ENCODE measurements at places on chromosomes 3 and 15. TPM values are rescaled to one million over a fixed set of nuclear protein-coding genes. Genes with fewer than 3 reads are reported as not detected.

GRCh38 chr15:67033012-67033411, 32.4 kb upstream of the SMAD3 start:
- peaks cover 6% of the 10 kb centered on the region for H3K27me3 ChIP-seq
- H3K4me1 ChIP-seq = peaks cover 11% of the 10 kb centered on the region
- DNase-seq = peak; percentile 41
- H3K4me3 ChIP-seq = no peak overlapping the region

The CDCP1 gene
- total RNA-seq = 1.2 TPM

GRCh38 chr3:141648055-141648910, 89.8 kb upstream of the RNF7 start:
- H3K4me3 ChIP-seq = no peak overlapping the region
- no peaks in the 10 kb centered on the region for H3K36me3 ChIP-seq
- no peaks in the 10 kb centered on the region for H3K4me1 ChIP-seq
- no peak overlapping the region for H3K27ac ChIP-seq

GRCh38 chr3:197748597-197749314, 927 bp upstream of the FYTTD1 start:
- H3K27me3 ChIP-seq = no peaks in the 10 kb centered on the region
- peak overlapping the region; percentile 97 for H3K4me3 ChIP-seq
- no peak for DNase-seq

GRCh38 chr3:35602395-35602936, 36.9 kb upstream of the ARPP21 start:
- H3K4me3 ChIP-seq = no peak overlapping the region
- no peak overlapping the region for H3K27ac ChIP-seq
- no peaks in the 10 kb centered on the region for H3K27me3 ChIP-seq

- H3K4me1 ChIP-seq = peaks cover 6% of the 10 kb centered on the region
- H3K4me3 ChIP-seq = no peak overlapping the region
- H3K27me3 ChIP-seq = no peaks in the 10 kb centered on the region
- H3K27ac ChIP-seq = no peak overlapping the region
Observed at GRCh38 chr15:22863356-22863755, 24.9 kb downstream of the NIPA2 start.

- DNase-seq = no peak
- H3K27ac ChIP-seq = no peak overlapping the region
- no peaks in the 10 kb centered on the region for H3K36me3 ChIP-seq
- peaks cover 27% of the 10 kb centered on the region for H3K27me3 ChIP-seq
- H3K4me1 ChIP-seq = no peaks in the 10 kb centered on the region
- no peak overlapping the region for H3K4me3 ChIP-seq
Observed at GRCh38 chr15:96160800-96161199, 169.7 kb upstream of the NR2F2 start.

DNA sequence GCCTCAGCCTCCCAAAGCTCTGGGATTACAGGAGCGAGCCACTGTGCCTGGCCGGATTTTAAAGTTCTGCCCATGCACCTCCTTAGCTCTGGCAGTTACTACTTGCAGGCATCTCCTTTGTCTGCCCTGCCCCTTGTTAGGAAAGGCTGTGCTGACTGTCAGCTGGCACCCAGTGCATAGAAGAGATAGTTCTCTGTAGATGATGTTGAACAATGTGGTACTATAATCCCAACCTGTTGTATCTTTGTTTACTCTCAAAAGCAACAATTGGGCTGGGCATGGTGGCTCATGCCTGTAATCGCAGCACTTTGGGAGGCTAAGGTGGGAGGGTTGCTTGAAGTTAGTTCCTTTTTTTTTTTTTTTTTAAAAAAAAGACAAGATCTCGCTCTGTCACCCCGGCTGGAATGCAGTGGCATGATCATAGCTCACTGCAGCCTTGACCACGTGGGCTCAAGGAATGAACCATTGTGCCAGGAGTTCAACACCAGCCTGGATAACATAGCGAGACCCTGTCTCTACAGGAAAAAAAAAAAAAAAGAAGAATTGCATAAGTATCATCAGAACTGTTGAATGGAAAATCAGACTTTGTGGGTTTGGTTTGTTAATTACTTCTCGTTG, 30.6 kb downstream of the FLNB start:
- H3K36me3 ChIP-seq = no peaks in the 10 kb centered on the region
- no peak overlapping the region for H3K4me3 ChIP-seq
- no peak overlapping the region for H3K27ac ChIP-seq
- H3K27me3 ChIP-seq = peaks cover 6% of the 10 kb centered on the region

- H3K27me3 ChIP-seq = no peaks in the 10 kb centered on the region
- H3K27ac ChIP-seq = no peak overlapping the region
- no peaks in the 10 kb centered on the region for H3K36me3 ChIP-seq
- DNase-seq = no peak
- no peak overlapping the region for H3K4me3 ChIP-seq
Observed at GRCh38 chr3:77256584-77257503, 216.9 kb downstream of the ROBO2 start.

The CCR8 gene
- 1.2 TPM for total RNA-seq

The GPR87 gene
- total RNA-seq = 2.2 TPM

GRCh38 chr15:58203537-58203936, 65.4 kb downstream of the AQP9 start:
- H3K4me1 ChIP-seq = no peaks in the 10 kb centered on the region
- no peak overlapping the region for H3K4me3 ChIP-seq
- no peaks in the 10 kb centered on the region for H3K36me3 ChIP-seq
- DNase-seq = no peak
- peaks cover 28% of the 10 kb centered on the region for H3K27me3 ChIP-seq

DNA sequence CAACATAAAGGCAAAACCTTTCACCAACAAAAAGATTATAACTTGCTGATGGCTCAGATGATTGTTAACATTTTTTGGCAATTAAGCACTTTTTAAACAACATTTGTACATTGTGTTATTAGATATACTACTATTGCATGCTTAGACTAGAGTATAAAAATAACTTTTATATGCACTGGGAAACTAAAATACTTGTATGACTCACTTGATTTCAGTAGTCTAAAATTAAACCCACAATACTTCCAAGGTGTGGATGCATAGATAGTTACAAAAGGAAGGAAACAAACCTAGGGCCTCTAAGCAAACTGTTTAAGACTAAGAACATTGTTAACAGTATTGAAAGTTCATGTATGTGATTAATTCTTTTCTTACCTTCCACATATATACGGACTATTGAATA, 1521.5 kb downstream of the OTOL1 start:
- no peak for DNase-seq
- H3K4me3 ChIP-seq = no peak overlapping the region
- H3K36me3 ChIP-seq = no peaks in the 10 kb centered on the region
- no peaks in the 10 kb centered on the region for H3K4me1 ChIP-seq
- no peak overlapping the region for H3K27ac ChIP-seq
- no peaks in the 10 kb centered on the region for H3K27me3 ChIP-seq

DNA sequence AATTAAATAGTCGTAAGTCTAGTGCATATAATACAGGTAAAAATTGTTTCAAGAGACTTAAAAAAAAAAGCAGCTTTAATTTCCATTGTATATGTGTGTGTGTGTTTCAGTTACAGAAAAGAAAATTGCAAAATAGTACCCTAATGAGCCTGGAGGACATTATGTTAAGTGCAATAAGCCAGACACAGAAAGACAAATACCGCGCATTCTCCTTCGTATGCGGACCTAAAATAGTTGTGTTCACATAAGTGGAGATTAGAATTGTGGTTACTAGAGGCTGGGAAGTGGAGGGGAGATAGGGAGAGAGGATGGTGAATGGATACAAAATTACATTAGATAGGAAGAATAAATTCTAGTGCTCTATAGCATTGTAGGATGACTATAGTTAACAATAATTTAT, 3.6 kb downstream of the MESD start:
- DNase-seq = no peak
- peaks cover 11% of the 10 kb centered on the region for H3K36me3 ChIP-seq
- H3K4me1 ChIP-seq = peaks cover 61% of the 10 kb centered on the region
- H3K27ac ChIP-seq = no peak overlapping the region
- no peak overlapping the region for H3K4me3 ChIP-seq

The LYZL4 gene
- total RNA-seq = not detected

GRCh38 chr15:74795966-74796625, 14.2 kb downstream of the CSK start:
- peak; percentile 59 for DNase-seq
- H3K36me3 ChIP-seq = peaks cover 18% of the 10 kb centered on the region
- no peaks in the 10 kb centered on the region for H3K27me3 ChIP-seq
- peaks cover 80% of the 10 kb centered on the region for H3K4me1 ChIP-seq
- peak overlapping the region; percentile 98 for H3K27ac ChIP-seq

DNA sequence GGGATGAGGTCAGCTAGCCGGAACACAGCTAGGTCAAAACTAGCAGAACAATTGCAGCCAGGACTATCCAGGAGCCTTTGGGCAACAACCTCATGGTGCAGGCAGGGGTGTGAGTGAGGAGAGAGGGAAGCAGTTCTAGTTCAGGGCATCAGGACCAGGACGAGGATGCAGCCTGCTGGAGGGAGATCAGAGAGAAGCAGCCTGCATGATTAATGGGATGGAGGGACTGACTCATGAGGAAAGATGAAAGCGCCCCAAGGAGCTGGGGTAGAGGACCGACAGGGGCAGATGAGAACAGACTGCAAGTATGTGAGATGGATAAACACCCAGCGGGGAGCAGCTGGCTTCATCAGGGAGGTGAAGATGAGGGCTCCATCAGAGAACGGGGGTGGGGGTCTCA, 37.9 kb upstream of the LRTM1 start:
- H3K36me3 ChIP-seq = no peaks in the 10 kb centered on the region
- no peaks in the 10 kb centered on the region for H3K27me3 ChIP-seq
- no peak overlapping the region for H3K4me3 ChIP-seq
- DNase-seq = no peak
- no peaks in the 10 kb centered on the region for H3K4me1 ChIP-seq

- peaks cover 28% of the 10 kb centered on the region for H3K4me1 ChIP-seq
- no peaks in the 10 kb centered on the region for H3K27me3 ChIP-seq
- no peaks in the 10 kb centered on the region for H3K36me3 ChIP-seq
- H3K27ac ChIP-seq = no peak overlapping the region
- DNase-seq = no peak
Observed at GRCh38 chr3:32376115-32376514, 15.5 kb upstream of the CMTM7 start.

The NOX5 gene
- total RNA-seq = not detected
